HFFc6 (cell line): ENCODE measurements at places on chromosomes 11 and 22.

DNA sequence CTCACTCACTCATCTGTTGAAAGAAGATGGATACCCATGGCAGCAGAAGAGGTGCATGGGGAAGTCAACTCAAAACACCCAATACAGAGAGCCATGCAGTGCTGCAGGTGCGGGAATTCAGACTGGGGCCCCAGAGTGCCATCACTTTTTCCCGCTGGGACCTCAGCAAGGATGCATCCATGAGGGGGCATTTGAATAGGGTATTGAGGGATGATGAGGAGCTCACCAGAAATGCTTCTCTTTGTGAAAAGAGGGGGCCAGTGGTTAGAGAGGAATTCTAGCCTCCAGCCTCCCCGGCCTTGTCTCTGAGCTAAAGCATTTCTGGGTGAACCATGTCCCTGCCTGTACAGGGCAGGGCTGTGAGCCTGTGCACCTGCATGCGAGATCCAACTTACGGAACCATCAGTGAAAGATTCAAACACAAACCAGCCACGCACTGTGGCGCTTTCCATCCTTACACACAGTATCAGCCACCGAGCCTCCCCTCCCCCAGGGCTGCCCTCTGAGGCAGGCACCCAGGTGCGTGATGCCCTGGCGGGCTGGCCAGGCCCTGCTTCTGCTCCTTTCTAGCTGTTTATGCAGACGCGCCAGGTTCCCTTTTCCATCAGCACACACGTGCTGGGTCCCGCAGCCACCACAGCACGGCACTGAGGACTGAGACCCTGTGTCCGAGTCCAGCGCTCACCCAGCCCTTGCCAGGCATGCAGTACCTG is 1177.2 kb downstream of the BRD1 start:
- no peak for DNase-seq

GRCh38 chr22:44423556-44424358 is 74.3 kb downstream of the RTL6 start:
- DNase-seq = no peak

DNA sequence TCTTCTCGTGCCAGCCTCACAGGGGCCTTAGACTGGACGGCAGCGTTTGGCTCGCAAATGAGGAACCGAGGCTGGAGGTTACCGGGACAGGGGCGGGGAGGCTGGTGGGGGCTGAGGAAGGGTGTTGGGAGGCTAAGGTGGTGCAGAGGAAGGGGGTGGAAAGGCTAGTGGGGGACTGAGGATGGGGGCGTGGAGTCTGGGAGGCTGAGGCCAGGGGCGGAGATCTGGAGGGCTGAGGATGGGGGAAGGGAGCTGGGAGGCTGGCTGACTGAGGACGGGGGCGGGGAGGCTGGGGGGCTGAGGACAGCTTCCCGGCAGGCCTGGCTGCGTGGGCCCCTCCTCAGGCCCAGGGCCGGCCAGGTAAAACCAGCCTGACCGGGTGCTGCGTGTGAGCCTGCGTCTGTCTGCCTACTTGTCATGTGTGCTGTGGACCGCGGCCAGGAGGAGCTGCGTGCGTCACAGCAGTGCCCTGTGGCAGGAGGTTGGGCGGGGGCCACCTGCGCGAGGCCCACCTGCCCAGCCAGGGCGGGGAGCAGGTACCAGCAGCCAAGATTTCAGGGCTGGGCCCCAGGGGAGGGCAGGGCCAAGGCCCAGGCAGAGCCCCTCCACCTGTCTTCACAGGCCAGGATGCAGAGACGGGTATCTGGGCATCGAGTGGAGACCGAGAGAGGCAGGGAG is 9.4 kb upstream of the PIM3 start:
- DNase-seq = no peak

DNA sequence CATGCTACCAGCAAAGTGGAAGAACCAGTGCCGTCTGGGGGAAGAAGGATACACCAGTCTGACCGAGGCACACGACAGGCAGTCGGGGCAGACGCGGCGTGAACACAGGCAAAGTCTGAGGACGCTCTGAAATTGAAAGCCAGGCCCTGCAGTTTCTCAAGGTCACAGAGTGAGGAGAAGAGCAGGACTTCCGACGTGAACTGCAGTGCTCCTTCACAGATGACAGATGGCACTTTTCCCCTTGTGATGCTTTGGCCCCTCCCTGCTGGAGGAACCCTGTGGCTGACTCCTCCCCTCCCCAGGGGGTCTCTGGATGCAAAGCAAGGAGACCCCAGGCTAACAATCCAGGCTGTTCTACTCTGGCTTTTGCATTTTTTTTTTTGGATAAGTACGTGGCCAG is 19.6 kb upstream of the JAM3 start:
- DNase-seq = no peak

- peak; percentile 75 for DNase-seq
Observed at GRCh38 chr11:111283945-111284481, 14.3 kb upstream of the POU2AF3 start.

DNA sequence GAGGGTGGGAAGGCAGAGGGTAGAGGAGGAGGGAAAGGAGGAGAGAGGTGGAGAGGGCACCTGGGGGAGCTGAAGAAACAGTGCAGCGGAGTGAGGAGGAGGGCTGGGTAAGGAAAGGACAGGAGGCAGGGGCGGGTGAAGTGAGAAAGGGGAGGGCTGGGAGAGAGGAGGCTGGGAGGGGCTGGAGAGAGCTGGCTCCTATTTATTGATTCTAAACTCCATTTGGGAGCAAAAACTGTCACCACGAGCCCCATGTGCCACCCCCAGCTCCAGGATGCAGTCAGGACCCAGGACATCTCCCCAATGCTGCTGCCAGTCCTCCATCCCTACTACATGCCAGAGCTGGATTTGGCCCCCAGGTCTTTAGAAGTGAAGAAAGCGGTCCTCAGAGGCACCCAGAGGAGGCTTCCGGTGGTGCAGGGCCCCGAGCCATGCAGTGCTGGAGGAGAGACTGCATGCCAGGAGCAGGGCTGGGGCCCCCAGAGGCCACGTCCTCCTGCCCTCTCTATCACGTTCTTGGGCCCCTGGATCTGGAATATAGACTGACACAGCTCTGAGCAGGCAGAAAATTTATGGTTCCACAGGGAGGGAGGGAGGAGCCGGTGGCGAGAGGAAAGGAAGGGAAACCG is 53.7 kb downstream of the SLC22A12 start:
- DNase-seq = no peak

DNA sequence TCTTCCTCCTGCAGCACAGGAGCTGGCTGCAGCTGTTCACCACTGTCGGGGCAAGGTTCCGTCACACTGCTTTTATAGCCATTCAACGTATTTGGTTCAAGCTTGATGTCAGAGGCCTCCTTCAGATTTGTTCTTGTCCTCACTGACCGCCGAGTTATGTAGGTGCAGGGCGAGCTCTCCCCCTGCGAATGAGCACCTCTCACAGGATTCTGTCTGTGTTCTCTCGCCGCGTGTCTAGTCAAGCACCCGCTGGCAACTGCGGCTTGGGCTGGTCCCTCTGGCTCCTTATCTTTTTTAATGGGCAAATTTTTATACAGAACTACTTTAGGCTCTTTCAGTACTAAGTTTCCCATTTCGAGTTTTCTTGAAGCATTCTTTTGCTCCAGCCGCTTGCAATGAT is 37.4 kb upstream of the CHKA start:
- no peak for DNase-seq
